ENCODE measurements at places on chromosomes 6 and 20.

- DNase-seq = no peak
Observed at GRCh38 chr20:48405909-48406308, 421.9 kb downstream of the PREX1 start.

- peak; percentile 1 for DNase-seq
Observed at GRCh38 chr20:56111961-56112730, 106.8 kb upstream of the CBLN4 start.

GRCh38 chr6:160348223-160349019, at the start of gene SLC22A3:
Gene SLC22A3, plus strand, starts transcription at chr6:160348378. Its CDS starts 42 bp downstream, at chr6:160348420.
- peak; percentile 39 for DNase-seq

DNA sequence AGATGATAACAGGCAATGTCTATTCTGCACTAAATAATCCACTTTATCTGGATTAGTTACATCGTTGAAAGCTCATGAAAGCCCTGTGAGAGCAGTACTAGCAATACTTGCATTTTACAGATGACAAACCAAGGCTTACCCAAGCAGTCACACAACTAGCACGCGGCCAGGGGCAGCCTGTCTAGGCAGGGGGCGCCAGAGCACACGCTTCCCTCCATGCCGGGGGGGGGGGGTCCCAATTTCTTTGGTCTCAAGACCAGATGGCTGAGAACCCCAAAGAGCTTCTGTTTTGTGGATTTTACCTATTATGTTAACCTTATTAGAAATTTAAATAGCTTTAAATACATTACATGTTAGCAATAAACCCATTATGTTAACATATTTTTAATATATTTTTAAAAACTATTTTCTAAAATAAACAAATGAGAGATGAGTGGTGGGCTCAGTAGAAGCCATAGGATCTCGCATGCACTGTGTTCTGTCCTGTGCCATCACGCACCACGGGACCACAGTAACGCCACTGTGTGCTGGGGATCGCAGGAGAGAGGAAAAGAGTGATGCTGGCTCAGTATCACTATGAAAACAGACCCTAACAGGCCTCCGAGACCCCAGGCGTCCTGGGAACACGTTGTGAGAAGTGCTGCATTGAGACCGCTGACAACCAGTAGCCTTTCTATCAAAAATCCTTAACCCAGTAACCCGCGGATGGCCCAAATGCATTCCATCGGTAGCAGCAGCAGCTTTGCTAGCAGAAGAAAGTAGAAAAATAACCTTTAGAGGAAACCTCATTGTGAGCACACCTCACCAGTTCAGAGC, 5.3 kb upstream of the PRR18 start:
- no peak for DNase-seq

DNA sequence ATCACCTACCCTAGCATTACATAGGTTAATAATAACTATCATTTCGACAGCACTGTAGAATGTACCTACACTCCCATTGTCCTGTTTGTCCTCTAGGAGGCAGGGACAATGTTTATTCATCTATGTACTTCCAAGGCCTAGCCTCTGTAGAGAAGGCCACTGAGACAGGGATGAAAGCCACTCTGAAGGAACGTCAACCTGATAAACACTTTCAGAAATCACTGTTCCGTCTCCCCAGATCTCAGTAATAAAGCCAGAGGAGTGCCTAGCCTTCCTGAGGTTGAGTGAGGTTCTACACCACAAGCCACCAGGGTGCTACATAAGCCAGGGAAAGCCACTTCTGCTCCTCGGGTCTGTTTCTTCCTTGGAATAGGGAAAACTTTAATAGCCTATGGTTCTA, 44.8 kb downstream of the POPDC3 start:
- no peak for DNase-seq

GRCh38 chr20:30598460-30599230, 658.8 kb upstream of the DEFB115 start:
- DNase-seq = no peak

GRCh38 chr6:52375780-52376556, 14.0 kb downstream of the PAQR8 start:
- no peak for DNase-seq

DNA sequence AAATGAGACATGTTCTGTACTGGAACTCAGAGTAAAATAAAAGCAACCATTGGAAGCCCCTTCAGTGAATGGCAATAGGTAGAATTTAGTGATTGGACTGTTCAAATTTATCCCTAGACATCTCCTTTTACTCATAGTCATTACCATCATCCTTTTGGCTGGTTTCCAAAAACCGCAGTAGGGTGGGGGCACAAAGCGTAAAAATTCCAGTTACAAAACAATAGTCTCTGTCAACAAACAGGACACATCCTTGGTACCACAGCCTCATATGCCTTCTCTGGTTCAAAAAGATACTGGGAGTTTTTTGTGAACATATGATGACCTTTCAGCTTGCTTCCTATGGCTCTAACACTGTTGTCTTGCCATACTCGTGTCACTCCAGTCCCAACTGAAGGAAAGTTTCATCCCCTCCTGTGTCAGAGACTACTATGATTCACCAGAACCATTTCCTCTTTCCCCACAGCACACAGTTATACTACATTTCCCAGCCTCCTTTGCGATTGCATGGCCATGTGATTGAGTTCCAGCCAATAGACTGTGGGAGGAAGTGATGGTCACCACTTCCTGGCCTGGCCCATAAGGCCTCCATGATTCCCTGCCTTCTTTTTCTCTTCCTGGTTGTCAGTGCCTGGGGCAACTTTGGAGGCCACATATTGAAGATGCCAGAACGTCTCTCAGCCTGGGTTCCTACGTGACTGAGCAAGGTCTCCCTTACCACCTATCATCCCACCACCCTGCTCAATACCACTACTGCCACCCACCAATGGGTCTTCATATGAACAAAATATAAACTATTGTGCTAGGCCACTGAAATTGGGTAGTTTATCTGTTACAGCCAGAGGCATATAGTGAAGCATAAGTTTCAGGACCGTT, 162.4 kb downstream of the ID4 start:
- DNase-seq = no peak

DNA sequence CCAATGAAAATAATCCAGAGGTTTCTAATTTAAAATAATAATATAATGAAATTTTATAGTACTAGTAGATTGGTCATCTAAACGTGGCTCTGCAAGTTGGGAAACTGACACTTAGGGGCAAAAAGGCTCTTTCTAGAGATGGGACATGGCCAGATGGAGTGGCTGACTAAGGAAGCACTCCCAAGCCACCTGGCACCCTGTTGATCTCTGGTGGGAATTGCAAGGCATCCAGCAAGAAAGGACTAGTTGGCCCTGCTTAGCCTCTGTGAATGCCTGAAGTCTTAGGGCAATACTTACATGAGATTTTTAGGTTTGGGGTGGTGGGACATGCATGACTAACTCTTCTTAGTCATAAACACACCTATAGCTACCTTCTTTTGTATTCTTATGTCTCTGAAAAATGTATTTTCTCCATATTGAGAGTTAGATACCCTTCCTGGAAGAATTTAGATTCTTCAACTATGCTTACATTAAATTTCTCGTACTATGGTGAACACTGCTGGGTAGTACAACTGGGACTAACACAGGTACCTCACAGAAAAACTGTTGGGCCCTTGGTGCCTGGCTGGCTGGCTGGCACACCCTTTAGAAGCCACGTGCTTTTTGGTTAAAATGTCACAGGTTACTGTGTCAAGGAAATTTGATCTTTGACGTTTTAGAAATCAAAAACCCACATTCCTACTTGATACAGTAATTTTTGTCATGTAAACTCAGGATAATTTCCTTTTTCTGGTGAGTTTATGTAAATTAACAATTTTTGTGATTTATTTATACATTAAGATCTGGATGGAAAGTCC, 25.0 kb upstream of the SH3BGRL2 start:
- DNase-seq = no peak

DNA sequence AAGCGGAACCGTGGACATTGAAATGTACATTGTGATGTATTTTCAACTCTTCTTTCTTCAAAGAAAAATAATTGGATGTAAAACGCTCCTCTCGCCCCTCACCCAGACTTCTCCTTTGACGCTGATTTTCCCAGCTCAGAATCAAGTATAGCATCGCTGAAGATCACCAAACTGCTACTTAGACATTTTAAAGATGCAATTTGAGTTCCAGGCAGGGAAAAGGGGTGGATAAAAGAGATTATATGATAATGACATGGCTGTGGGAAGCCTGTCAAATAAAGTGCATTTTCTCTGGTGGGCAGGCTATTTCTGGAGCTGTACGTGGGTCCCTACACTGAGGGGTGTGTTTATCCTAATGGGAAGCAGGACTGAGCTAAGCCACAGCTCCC, 240.4 kb downstream of the CDC5L start:
- DNase-seq = no peak

- no peak for DNase-seq
Observed at GRCh38 chr6:110795271-110795670, 20.0 kb downstream of the CDK19 start.

Data from brain (organoid and tissue), 16 donors.